T-cell (primary cell): ENCODE measurements at places on chromosomes 4 and X. TPM values are rescaled to one million over a fixed set of nuclear protein-coding genes. Genes with fewer than 3 reads are reported as not detected.

Gene TMPRSS11B
- not detected for total RNA-seq

Gene GPRASP3
- total RNA-seq, result 1.9 TPM

Gene PLXNB3
- total RNA-seq, result 0.47 TPM

Gene MANBA
- 20.8 TPM for total RNA-seq

Gene IL15
- 7.0 TPM for total RNA-seq

Gene CDS1
- 0.92 TPM for total RNA-seq

Gene ADGRG4
- not detected for total RNA-seq

GRCh38 chrX:27008486-27008885, 454.7 kb downstream of the PPP4R3C start:
- DNase-seq, result no peak

DNA sequence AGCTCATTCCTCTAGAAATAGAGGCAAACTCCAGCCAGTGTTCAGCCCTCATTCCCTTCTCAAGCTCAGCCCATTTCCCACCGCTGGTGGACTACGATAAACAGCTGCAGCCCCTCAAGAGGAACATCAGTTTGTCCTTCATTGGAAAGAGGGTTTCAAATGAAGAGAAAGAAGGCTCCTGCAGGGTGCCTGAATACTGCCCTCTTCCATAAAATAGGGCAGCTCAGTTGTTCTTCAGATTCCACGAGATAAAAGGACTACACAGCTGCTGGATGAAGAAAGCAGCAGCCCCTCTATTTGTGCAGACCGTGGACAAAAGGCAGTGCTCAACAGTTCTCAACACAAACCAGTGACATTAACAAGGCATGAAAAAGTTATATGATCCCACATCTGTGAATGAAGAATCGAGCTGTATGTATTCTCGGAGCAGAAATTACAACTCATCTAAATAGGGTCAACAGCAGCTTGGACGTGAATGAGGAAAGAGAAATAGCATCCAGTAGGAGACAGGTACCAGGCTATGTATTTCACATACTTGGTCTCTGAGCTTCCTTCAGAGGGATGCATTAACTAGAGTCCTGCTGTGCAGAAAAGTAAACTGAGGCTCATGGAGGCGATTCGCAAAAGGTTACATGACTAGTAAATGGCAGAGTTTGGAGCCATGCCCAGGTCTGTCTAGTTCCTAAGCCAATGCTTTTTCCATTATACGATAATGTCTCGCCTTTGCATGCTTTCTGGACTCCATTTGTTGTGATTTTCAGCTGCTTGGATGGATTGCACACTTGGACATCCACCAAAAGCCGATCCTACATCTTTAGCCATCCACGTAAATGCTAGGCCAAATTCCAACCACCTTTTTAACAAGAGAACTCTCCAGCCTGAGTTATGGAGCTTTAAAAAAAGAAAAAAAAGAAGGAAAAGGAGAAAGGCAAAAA, 301.2 kb upstream of the PPARGC1A start:
- no peak for DNase-seq

DNA sequence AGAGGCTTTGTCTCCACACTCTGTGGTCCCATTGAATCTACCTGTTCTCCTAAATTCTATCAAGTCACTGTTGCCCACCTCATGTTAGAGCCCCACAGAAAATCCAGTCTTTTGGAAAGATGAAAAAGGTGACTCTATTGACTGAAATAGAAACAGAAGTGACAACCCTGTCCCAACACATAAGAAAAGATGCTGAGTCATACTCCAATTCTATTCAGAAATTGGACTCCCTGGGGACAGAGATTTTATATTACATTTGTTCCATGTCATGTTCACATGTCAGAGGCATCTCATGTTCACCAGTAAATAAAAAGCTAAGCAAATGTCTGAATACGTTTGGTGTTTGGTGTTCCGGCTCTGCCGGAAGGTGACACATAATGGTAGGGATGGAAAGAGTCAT, 2.9 kb upstream of the GRPR start:
- DNase-seq, result no peak

GRCh38 chr4:33739884-33740632, 2504.3 kb downstream of the ARAP2 start:
- no peak for DNase-seq

DNA sequence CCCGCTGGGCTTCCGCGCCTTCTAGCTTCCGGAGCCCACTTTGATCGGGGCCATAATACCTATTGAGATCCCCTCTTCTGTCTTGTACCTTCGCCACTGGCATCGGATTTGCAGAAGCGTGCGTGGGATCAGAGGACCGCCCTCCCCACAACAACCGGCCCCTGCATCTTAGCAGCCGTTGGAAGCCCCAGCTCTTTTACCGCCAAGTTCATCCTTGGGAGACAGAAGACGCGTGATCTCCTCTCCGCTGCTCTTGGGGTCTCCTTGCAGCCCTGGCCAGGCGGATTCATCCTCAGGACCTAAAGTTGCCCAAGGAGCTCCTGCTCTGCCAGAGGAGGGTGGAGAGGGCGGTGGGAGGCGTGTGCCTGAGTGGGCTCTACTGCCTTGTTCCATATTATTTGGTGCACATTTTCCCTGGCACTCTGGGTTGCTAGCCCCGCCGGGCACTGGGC, 1.6 kb downstream of the SLIT2 start:
- no peak for DNase-seq

DNA sequence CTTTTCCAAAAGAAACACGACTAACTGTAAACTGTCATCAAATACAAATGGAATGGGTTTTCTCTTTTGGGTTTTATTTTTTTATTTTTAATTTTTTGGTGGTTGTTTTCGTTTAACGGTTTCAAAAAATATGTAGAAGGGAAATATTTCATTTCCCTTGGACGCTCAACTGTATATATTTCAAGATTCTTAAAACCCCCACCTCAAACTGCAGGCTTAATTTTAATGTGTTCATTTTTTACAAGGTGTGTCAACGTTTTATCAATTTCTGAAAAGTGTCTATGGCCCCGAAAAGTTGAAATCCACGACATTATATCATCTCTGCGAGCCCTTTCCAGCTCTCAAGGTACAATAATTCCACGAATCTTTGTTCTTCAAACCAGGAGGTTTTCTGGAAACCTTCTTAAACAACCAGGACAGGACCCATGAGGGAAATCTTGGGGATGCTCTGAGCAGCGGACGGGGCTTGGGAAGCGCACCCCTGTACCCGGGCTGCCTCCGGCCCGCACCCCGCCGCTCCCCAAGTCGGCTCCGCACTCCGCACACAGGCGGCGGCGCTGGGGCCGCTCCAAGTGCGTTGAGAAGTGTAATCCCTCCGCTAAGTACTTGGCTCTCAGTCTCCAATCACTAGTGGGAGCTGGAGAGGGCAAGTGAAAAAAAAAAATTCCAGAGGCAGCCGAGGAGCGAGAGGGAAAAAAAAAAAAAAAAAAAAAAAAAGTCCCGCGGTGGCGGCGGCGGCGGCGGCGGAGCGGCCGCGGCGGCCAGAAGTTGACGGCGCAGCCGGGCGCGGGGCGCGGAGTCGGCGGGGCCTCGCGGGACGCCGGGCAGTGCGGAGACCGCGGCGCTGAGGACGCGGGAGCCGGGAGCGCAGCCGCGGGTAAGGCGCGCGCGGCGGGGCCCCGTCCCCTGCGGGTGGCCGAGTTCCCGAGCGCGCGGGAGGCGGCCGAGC, at the start of gene BMPR1B:
BMPR1B (plus strand) TSS at position 764 of the 949 bp plus-strand sequence. CDS start 346,470 bp downstream, outside the sequence.
- DNase-seq, result no peak
